ENCODE measurements at places on chromosomes 4 and X. TPM values are rescaled to one million over a fixed set of nuclear protein-coding genes. Genes with fewer than 3 reads are reported as not detected.

Gene VEGFD
- total RNA-seq = 9.0 TPM

Gene RASL11B
- 2.4 TPM for total RNA-seq

Gene POLA1
- 9.5 TPM for total RNA-seq

Gene KLHL13
- 1.9 TPM for total RNA-seq

Gene MAGEA12
- total RNA-seq = not detected

Gene UCHL1
- 326 TPM for total RNA-seq

Gene GYPA
- total RNA-seq = not detected

Gene BMX
- 4.0 TPM for total RNA-seq

Gene SH3D19
- total RNA-seq = 357 TPM

Gene ATP2B3
- not detected for total RNA-seq

Gene SUPT20HL2
- not detected for total RNA-seq

Gene AKAP14
- not detected for total RNA-seq

Gene MAP7D2
- 0.33 TPM for total RNA-seq

Gene SULT1B1
- 1.8 TPM for total RNA-seq

Gene FAM9C
- not detected for total RNA-seq

Gene PWWP3B
- 2.6 TPM for total RNA-seq

Gene CTAG2
- total RNA-seq = not detected

Gene CFP
- 18.2 TPM for total RNA-seq

Gene ZCCHC18
- total RNA-seq = 0.51 TPM

Gene BCORL1
- 4.2 TPM for total RNA-seq

Gene AWAT2
- not detected for total RNA-seq

Gene CXCL5
- total RNA-seq = not detected

Gene DRP2
- 0.17 TPM for total RNA-seq

Gene FGF13
- total RNA-seq = 5.9 TPM

Gene ETDA
- not detected for total RNA-seq

Gene SSX3
- total RNA-seq = not detected

Gene SRPX
- 378 TPM for total RNA-seq

Gene MAP7D3
- 42.5 TPM for total RNA-seq

Gene REELD1
- 1.5 TPM for total RNA-seq

Gene BRCC3
- total RNA-seq = 18.7 TPM

Gene PLXNA3
- total RNA-seq = 12.1 TPM

Gene CPLX1
- total RNA-seq = 0.82 TPM

Gene TFE3
- 148 TPM for total RNA-seq

Gene RIBC1
- total RNA-seq = not detected

Gene TRPC3
- 1.1 TPM for total RNA-seq

Gene IL9R
- total RNA-seq = not detected

Gene MAGEA1
- not detected for total RNA-seq

Gene REPS2
- total RNA-seq = 10.3 TPM

Gene ZNF275
- total RNA-seq = 8.3 TPM

Gene DNAAF6
- not detected for total RNA-seq

Gene ADH6
- total RNA-seq = not detected

Gene PNCK
- total RNA-seq = not detected

Gene SRPK3
- total RNA-seq = 1.2 TPM

Gene HPGD
- 80.6 TPM for total RNA-seq

Gene INTU
- total RNA-seq = 3.6 TPM

Gene RPS6KA6
- total RNA-seq = 0.57 TPM

Gene CT45A2
- total RNA-seq = not detected

Gene TCP11X2
- total RNA-seq = not detected

Gene DCAF4L1
- 0.49 TPM for total RNA-seq

Gene CCSER1
- total RNA-seq = 16.1 TPM

Gene SLC30A9
- 34.3 TPM for total RNA-seq

Gene CRLF2
- total RNA-seq = 1.5 TPM

Gene F8A3
- total RNA-seq = 4.7 TPM
